Uterus (tissue), 4 donors: ENCODE measurements at places on chromosomes 11 and 22. TPM values are rescaled to one million over a fixed set of nuclear protein-coding genes. Genes with fewer than 3 reads are reported as not detected.

Gene RASSF7
- 0.59 TPM for total RNA-seq

Gene MRGPRF
- 173 TPM for total RNA-seq

- no peaks in the 10 kb centered on the region for H3K36me3 ChIP-seq
- H3K27ac ChIP-seq, result no peak overlapping the region
- H3K4me1 ChIP-seq, result no peaks in the 10 kb centered on the region
- no peak overlapping the region for H3K4me3 ChIP-seq
Measured at GRCh38 chr22:45775062-45775461, 103.4 kb downstream of the ATXN10 start.

DNA sequence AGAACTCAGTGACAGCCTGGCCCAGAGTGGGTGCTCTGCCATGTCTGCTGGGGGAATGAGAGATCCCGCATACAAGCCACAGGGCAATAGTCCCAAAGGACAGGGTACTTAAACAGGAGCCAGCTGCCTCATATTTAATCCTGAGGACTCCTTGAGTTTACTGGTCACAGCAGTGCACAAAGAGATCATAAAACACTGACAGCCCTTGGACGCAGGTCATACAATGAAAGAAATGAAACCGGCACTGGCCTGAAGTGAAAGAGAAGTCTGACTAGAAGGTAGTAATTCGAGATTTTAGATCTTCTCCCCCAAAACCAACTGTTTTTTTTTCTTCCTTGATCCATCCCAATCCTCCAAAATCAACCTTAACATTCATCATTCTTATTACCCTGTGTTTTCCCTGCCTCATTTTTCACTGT, 299.8 kb upstream of the SYN3 start:
- H3K36me3 ChIP-seq, result no peaks in the 10 kb centered on the region
- H3K27me3 ChIP-seq, result no peaks in the 10 kb centered on the region
- H3K27ac ChIP-seq, result no peak overlapping the region
- DNase-seq, result no peak
- no peak overlapping the region for H3K4me3 ChIP-seq
- H3K4me1 ChIP-seq, result no peaks in the 10 kb centered on the region

DNA sequence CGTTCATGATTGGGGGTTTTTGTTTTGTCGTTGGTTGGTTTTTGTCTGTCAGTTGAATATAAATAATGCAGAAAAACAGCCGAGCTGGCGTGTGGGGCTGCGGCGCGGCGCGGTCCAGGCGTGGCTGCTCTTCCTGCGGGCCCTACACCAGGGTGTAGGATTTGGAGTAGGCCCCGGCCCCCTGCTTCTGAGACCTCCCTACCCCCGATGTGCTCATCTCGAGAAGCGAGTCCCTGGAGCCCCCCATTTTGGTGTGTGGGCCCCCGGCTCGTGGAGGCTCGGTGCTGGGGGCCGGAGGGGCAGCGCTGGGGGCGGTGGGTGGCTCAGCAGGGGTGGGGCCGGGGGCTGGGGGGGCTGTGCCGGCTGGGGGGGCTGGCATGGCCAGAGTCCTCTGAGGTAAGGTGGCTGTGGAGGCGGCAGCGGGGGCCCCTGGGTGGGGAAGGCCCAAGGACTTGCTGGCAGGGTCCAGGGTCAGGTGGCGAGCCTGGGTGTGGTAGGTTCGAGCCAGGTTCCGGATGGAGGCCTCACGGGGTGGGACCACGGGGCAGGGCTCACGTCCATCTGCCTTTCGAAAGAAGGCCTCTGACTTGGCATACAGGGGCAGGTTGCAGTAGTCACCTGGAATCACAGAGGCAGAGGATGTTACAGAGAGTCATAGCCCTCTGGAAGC, 100.7 kb downstream of the CEP164 start:
- DNase-seq, result no peak
- H3K27ac ChIP-seq, result no peak overlapping the region
- H3K27me3 ChIP-seq, result no peaks in the 10 kb centered on the region
- H3K4me3 ChIP-seq, result no peak overlapping the region

- H3K27ac ChIP-seq, result no peak overlapping the region
- no peaks in the 10 kb centered on the region for H3K4me1 ChIP-seq
- no peaks in the 10 kb centered on the region for H3K36me3 ChIP-seq
- no peaks in the 10 kb centered on the region for H3K27me3 ChIP-seq
Measured at GRCh38 chr22:43477966-43478365, 66.2 kb downstream of the MPPED1 start.

GRCh38 chr11:91272089-91272488, 952.5 kb upstream of the FAT3 start:
- no peak overlapping the region for H3K27ac ChIP-seq
- no peak for DNase-seq
- H3K36me3 ChIP-seq, result no peaks in the 10 kb centered on the region
- H3K4me3 ChIP-seq, result no peak overlapping the region
- H3K4me1 ChIP-seq, result no peaks in the 10 kb centered on the region
- no peaks in the 10 kb centered on the region for H3K27me3 ChIP-seq

DNA sequence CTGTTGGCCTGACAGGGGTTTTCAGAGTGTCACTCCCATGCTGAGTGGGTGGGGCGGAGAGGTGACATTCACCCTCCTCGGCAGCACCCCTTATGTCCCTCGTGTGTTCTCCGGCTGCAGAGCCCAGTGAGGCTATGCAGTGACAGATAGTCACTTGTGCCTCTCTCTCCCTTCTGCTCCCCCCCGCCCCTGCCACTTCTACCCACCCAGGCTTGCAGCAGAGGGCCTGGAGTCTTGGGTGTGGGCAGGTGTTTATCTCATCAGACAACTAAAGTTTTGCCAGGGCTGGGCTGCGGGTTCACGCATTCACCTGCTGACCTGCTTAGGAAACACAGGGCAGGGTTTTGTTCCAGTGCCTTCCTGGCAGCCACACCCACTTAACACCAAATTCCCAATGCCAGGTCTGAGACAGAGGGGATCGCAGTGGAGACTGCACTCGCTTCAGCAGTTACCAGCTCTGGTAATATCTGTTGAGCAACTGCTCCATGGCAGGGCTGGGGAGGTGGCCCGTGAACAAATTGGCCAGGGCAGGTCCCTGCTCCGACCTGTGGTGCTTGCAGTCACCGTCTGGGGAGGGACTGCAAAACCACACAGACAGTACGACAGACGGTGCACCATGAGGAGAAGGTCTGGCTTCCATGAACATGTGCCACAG, 50.5 kb upstream of the ADA2 start:
- no peak overlapping the region for H3K27ac ChIP-seq
- H3K4me3 ChIP-seq, result no peak overlapping the region
- H3K36me3 ChIP-seq, result no peaks in the 10 kb centered on the region
- H3K4me1 ChIP-seq, result no peaks in the 10 kb centered on the region
- no peak for DNase-seq
- H3K27me3 ChIP-seq, result no peaks in the 10 kb centered on the region

GRCh38 chr11:82996966-82997606, 74.6 kb downstream of the RAB30 start:
- H3K36me3 ChIP-seq, result no peaks in the 10 kb centered on the region
- H3K27ac ChIP-seq, result peak overlapping the region; percentile 72
- no peaks in the 10 kb centered on the region for H3K4me1 ChIP-seq

GRCh38 chr11:132131047-132131446, 760.6 kb downstream of the NTM start:
- no peaks in the 10 kb centered on the region for H3K36me3 ChIP-seq
- no peak overlapping the region for H3K27ac ChIP-seq
- H3K4me3 ChIP-seq, result no peak overlapping the region
- no peaks in the 10 kb centered on the region for H3K4me1 ChIP-seq

- H3K4me1 ChIP-seq, result no peaks in the 10 kb centered on the region
- no peak for DNase-seq
- peak overlapping the region; percentile 86 for H3K27ac ChIP-seq
- H3K27me3 ChIP-seq, result no peaks in the 10 kb centered on the region
- no peaks in the 10 kb centered on the region for H3K36me3 ChIP-seq
Measured at GRCh38 chr11:121721961-121722360, 269.2 kb upstream of the SORL1-AS1 start.

DNA sequence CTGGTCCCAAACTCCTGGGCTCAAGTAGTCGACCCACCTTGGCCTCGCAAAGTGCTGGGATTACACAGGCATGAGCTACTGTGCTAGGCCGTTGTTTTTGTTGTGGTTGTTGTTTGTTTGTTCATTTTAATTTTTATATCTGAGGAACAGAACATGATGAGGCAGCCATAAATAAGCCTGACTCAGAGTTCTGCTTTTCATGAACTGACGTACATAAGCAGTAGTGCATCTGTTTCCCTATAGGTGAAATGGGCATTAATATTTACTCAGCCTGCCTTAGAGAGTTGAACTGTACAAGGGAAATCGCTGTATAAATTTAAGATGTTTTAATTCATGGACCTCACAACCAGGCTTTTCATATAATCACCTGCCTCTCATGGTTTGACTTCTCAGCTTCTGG, 80.5 kb downstream of the PDHX start:
- H3K4me1 ChIP-seq, result no peaks in the 10 kb centered on the region
- DNase-seq, result no peak

DNA sequence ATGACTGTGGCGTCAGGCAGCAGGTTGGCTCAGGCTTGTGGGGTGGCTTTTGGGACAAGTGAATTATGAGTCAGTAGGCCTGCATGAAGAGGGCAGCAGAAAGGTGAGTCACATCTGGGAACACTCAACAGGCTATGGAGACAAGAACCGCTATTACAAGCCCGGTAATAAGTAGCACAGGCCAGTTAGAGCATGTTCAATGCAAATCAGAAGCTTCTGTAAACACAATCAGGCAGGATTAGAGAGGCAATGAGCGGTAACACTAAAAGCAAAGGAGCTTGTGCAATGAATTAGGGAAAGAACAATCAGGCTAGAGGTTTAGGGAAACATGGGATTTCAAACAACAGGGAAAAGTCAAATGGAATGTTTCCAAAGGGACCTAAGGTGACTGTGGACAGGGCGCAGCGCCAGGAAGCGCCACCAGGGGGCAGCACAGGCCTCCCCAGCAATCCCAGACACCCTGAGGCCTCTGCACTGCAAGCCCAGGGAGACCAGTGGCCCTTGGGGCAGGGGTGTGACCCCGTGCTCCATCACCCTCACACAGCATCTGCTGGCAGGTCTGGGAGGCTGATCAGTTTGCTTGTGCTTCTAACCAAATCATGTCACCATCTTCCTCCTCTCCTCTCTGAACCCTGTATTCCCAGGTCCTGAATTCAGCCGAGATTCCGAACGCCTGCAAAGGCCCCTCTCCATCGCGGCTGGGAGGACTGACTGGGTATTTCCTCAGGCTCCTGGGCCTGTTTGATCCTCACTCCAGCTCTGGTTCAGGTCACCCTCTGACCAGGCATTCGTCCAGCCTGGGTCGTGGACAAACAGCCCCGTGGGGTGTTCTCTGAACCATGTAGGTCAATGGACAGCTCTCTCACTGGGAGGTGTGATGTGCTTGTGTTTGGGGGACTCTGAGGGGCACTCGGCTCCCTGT, 50.0 kb downstream of the C11orf58 start:
- H3K27me3 ChIP-seq, result no peaks in the 10 kb centered on the region
- H3K4me1 ChIP-seq, result no peaks in the 10 kb centered on the region
- H3K36me3 ChIP-seq, result no peaks in the 10 kb centered on the region
- no peak overlapping the region for H3K27ac ChIP-seq
- no peak overlapping the region for H3K4me3 ChIP-seq
- DNase-seq, result no peak

DNA sequence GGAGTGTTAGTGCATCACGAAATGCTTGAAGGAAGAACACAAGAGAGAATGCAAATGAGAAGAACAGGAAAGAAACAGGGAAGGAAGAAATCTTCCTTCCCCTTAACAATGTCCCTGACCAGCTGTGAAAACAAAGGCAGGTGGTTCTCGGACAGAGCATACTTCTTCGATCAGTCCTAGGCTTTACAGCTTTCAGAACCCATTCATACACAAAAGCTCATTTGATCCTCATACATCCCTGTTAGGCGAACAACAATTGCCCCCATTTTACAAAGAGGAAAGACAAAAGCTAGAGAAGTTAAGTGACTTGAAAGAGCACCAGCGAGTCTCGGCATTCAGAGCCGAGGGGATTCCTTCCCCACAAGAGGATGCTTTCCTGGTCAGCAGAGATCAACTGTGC, 57.2 kb upstream of the LRRC55 start:
- no peak overlapping the region for H3K27ac ChIP-seq
- no peaks in the 10 kb centered on the region for H3K4me1 ChIP-seq
- no peak for DNase-seq

Gene OSBPL5
- 24.7 TPM for total RNA-seq

- DNase-seq, result no peak
- peaks cover 5% of the 10 kb centered on the region for H3K27me3 ChIP-seq
- peak overlapping the region; percentile 69 for H3K27ac ChIP-seq
- H3K4me3 ChIP-seq, result peak overlapping the region; percentile 37
Measured at GRCh38 chr11:33869481-33870422, 22.1 kb downstream of the LMO2 start.

Gene FAM168A
- total RNA-seq, result 50.3 TPM

- H3K27ac ChIP-seq, result no peak overlapping the region
- no peaks in the 10 kb centered on the region for H3K27me3 ChIP-seq
- no peaks in the 10 kb centered on the region for H3K36me3 ChIP-seq
- no peak for DNase-seq
- no peak overlapping the region for H3K4me3 ChIP-seq
Measured at GRCh38 chr11:134598368-134598767, 186.3 kb upstream of the B3GAT1 start.

Gene ZNHIT2
- 9.6 TPM for total RNA-seq

Gene OR2D3
- total RNA-seq, result not detected

DNA sequence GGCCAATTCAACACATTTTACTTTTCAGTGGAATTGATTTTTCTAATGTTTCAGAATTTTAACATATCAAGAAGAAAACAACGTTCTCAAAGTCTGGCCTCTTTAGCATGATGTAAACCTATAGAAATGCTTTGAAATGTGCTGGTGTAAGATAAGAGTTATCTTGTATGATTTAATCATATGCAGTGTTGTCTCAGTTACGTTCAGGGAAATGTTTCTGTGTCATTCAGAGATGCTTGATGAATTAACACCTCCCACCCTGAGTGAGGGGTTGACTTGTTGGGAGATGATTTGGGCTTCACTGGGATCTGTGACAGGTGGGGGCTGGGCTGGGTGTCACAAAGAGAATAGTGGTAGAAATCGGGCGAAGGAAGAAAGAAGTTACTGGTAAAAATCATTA, 15.7 kb upstream of the MYO18B start:
- DNase-seq, result no peak
- no peak overlapping the region for H3K4me3 ChIP-seq
- H3K27me3 ChIP-seq, result no peaks in the 10 kb centered on the region
- H3K27ac ChIP-seq, result no peak overlapping the region
- no peaks in the 10 kb centered on the region for H3K36me3 ChIP-seq

Gene SCGB2A2
- not detected for total RNA-seq

- no peaks in the 10 kb centered on the region for H3K4me1 ChIP-seq
- DNase-seq, result no peak
- no peak overlapping the region for H3K4me3 ChIP-seq
- no peak overlapping the region for H3K27ac ChIP-seq
- H3K27me3 ChIP-seq, result no peaks in the 10 kb centered on the region
- H3K36me3 ChIP-seq, result no peaks in the 10 kb centered on the region
Measured at GRCh38 chr22:48503035-48503625, 1324.5 kb downstream of the BRD1 start.

Gene KCNQ1OT1
- total RNA-seq, result 19.4 TPM

- no peaks in the 10 kb centered on the region for H3K36me3 ChIP-seq
- peaks cover 5% of the 10 kb centered on the region for H3K4me1 ChIP-seq
- no peak overlapping the region for H3K4me3 ChIP-seq
- H3K27me3 ChIP-seq, result no peaks in the 10 kb centered on the region
- no peak overlapping the region for H3K27ac ChIP-seq
- no peak for DNase-seq
Measured at GRCh38 chr11:101323997-101324396, 194.4 kb upstream of the PGR start.
